ENCODE measurements at places on chromosomes 11 and 22.

GRCh38 chr11:57203359-57203758 lies 21.6 kb downstream of the LRRC55 start:
- no peak for DNase-seq

GRCh38 chr11:103773537-103773936 lies 262.9 kb upstream of the DDI1 start:
- DNase-seq: no peak

DNA sequence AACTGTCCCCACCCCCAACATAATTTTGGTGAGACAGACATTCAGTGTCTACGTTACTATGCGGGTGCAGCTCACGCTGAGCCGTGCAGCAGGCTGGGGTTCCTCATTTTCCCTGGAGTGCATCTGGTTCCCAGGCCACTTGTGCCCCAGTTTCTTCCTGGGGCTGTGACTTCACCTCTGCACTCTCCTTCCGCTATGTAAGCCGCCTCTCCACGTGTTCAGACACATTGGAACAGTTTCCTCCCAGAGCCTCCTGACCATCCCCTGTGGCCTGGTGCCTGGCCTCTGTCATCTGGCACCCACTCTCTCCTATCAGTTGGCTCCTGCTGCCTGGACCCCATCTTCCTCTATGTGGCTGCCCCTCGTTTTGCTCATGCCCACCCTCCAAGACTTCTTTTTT lies 46.2 kb upstream of the A4GALT start:
- DNase-seq: no peak

- DNase-seq: no peak
Measured at GRCh38 chr11:456533-456932, 6.5 kb downstream of the PTDSS2 start.

GRCh38 chr11:44899959-44900358 lies 50.7 kb downstream of the TP53I11 start:
- no peak for DNase-seq

- no peak for DNase-seq
Measured at GRCh38 chr11:119337581-119338317, 2.9 kb downstream of the C1QTNF5 start.

DNA sequence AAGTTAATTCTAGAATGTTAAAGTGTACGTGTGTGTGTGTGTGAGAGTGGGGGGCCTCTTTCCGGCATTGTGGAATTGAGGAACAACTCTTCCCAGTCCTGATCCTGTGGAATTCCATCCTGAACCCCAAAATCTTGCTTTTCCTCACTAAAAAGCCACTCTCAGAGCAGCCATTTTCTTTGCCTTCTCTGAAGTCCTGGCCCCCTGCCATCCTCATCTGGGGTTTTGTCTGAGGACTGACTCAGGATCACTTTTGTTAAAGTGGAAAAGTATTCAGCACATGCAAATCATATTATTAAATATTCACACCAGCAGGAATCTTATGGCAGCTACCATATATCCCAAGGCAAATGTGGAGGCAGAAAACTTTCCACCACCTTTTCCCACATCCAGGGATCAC lies 3.8 kb downstream of the SCN4B start:
- DNase-seq: no peak

- DNase-seq: no peak
Measured at GRCh38 chr11:33557201-33557600, 143.4 kb downstream of the C11orf91 start.

GRCh38 chr11:8038811-8039529 lies 42.0 kb upstream of the TUB start:
- DNase-seq: no peak

- no peak for DNase-seq
Measured at GRCh38 chr22:22579869-22580604, 21.0 kb upstream of the PRAME start.

- no peak for DNase-seq
Measured at GRCh38 chr11:112637076-112637475, 324.1 kb upstream of the NCAM1 start.

DNA sequence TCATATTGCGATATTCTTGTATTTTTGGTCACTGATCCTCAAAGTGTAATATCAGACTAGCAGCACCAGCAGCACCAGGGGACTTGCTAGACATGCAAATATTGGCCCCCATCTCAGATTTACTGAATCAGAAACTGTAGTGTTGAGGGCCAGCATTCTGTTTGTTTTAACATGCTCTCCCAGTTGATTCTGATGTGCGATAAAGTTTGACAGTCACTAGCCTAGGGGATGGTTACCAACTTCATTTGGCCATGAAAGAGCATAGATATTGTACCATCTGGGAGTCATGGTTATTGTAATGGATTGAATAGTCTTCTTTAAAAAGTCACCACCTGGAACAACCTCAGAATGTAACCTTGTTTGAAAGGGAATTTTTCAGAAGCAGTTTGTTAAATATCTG lies 1090.4 kb upstream of the RAG2 start:
- DNase-seq: no peak

DNA sequence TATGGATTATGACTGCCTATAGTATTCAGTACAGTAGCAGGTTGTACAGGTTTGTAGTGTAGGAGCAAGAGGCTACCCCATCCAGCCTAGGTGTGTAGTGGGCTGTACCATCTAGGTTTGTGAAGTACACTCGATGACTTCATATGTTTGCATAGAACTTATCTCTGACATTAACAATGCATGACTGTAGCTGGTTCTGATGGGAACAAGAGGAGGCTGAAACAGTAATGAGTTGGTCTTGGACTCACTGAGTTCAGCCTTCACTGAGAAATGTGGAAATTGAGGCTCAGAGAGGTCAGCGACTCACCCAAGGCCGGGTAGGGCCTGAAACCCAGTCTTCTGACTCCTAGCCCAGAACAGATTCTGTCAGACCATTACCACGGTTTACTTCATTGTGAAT lies 13.0 kb downstream of the MYO7A start:
- DNase-seq: no peak

DNA sequence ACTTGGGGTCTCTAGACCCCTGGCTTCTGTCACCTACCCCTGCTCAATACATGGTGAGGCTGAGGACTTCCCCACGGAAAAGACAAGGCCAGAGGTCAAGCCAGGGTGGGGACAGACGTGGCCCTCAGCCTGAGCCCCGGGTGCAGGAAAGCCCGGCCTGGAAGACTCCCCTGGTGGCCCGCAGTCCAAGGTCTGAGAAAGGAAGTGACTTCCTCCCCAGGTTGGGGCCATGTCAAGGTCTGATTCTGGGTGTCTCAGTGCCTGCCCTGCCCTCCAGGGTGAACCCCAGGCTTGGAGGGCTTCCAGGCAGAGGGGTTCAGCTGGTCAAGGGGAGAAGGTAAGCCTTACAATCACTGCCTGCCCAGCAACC lies 3.9 kb downstream of the CTSD start:
- DNase-seq: no peak

DNA sequence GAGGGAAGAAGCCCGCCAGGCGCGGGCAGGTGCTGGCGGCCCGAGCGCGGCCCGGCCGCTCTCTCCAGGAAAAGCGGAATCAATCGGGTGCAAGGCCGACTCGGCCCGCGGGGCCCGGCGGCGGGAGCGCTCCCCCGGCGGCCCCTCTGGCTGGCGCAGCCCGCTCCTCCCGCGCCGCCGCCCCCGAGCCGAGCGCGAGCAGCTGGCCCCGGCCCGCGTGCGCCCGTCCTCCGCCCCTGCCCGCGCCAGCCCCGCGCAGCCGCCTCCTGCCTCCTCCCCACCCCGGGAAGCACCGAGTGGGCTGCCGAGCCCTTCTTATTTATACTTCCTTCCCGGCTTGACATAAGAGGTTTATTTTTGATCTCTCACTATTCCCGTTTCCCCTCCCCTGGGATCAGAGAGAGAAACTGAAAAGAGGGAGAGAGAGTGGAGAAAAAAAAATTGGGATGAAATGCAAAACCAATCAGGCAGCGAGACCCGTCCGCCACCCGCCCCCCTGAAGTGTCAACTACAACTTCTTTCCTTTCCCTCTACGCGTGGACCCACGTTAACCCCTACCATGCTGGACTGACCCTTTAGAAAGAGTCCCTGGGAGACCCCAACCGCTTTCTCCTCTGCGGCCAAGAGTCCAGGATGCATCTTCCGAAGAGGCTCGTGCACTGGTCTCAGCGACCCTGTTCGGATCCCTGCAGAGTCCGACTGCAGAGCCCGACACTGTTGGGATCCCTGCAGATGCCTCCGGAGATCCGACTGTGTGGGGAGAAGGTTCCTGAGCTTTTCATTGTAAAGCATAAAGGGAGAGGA lies at the start of gene ADAMTS8:
Gene ADAMTS8, minus strand, starts transcription at position 294 of the 804 bp plus-strand sequence. CDS start 323 bp downstream, outside the sequence.
- no peak for DNase-seq

DNA sequence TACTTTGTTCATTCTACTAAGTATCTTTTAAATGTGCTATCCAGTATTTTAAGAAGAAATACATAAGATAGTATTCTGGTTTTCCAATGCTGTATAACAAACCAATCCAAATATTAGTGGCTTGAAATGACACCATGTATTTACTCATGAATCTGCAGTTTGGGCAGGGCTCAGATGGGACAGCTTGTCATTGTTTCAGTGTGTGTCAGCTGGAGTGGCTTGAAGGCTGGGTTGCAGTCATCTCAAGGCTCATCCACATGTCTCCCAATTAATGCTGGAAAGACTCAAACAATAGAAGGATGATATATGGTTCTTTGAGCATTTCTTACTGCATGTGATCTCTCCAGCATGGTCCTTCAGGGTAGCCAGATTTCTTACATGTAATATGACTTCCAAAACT lies 146.2 kb downstream of the ARHGAP42 start:
- DNase-seq: no peak

GRCh38 chr11:93689240-93689639 lies 27.8 kb downstream of the CEP295 start:
- DNase-seq: no peak

DNA sequence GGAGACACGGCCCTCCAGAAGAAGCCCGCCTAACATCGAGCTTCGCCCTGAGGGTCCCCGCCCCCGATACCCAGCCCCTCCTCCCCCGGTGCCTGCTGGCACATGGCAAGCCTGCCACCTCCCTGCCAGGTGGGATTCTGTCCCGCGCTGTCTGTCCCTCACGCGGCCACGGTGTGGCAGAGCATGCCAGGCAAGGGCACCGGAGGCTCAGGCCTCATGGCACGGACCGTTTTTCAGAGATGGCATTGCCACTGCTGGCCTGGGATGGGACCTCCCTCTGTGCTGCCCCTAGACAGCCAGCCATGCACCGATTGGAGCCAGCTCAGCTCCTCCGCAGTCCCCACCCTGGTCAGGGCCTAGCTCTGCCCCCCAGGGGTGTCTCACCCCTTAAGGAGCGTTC lies 19.4 kb downstream of the MRPL23 start:
- DNase-seq: no peak

DNA sequence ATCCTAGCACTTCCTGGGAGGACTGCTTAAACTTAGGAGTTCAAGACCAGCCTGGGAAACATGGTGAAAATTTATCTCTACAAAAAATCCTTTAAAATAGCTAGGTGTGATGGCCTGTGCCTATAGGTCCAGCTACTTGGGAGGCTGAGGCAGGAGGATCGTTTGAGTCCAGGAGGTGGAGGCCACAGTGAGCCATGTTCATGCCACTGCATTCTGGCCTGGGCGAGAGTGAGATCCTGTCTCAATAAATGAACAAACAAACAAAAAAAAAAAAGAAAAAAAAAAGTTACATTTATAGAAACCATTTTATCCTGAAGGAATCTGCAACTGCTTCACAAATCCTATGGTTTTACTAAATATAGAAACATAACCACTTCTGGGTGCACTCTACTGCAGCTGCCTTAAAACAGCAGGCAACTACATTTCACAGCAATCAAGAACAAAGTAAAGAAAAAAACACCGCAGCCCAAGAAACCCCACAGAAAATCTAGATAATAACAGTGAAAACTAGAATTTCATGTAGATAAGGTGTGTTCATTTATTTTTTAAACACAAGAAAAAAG lies 75.9 kb upstream of the GAB2 start:
- no peak for DNase-seq

GRCh38 chr22:50112151-50113118 lies 22.6 kb downstream of the MOV10L1 start:
- no peak for DNase-seq

DNA sequence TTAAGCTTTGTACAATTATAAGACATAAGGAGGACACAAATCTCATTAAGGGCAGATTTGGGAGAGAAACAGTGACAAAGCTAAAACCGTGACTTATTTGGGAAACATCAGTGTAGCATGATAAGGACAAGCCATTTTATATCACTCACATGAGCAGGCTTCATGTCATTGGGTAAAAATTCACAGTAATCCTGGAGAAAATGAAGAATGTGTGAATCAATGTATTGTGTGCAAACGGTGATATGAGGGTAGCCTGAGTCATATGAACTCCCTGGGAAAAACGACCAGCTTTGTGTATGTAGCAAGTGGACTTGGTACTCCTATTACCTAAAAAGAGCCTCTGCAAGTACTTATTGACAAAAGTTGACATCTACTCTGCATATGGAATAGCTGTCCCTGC lies 6.0 kb upstream of the TRIM34 start:
- no peak for DNase-seq

- no peak for DNase-seq
Measured at GRCh38 chr22:19578180-19579004, 54.2 kb upstream of the CLDN5 start.

- no peak for DNase-seq
Measured at GRCh38 chr22:30829901-30830550, 135.4 kb downstream of the OSBP2 start.

- DNase-seq: no peak
Measured at GRCh38 chr22:17549183-17549582, 14.1 kb upstream of the SLC25A18 start.

GRCh38 chr11:73402834-73403185 lies 26.6 kb downstream of the RELT start:
- DNase-seq: no peak

DNA sequence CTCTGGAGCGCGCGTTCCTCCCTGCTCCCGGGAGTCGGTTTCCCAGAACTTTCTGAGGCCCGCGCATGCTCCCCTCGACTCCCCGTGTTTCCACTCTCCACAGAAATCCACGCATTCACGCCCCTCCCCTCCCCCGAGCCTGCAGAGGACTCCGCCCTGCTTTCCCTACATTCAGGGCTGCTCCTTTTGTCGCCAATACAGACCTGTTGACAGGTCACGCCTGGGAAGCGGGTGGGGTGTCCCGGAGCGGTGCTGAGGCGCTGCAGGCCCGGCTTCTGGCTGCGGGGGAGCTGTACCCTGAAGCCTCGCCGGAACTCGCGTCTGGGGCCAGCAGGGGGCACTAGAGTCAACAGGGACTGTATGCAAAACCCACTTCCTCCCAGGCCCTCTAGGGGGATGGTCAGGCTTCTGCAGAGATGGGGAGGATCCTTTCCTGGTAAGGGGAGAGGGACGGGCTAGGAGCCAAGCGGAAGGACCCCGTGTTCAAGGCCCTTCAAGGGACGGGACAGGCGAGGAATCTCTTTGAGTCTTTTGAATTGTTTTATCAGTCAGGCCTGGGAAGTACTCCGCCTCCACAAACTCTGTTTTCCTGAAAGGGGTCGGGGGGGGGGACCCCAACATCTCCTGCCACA lies at the start of gene PRAME:
Gene PRAME, minus strand, starts transcription at position 294 of the 632 bp plus-strand sequence. CDS start 2,433 bp downstream, outside the sequence.
- peak; percentile 1 for DNase-seq

GRCh38 chr11:129700701-129701100 lies 114.9 kb upstream of the TMEM45B start:
- no peak for DNase-seq

- no peak for DNase-seq
Measured at GRCh38 chr11:8352103-8352875, 88.6 kb upstream of the LMO1 start.

DNA sequence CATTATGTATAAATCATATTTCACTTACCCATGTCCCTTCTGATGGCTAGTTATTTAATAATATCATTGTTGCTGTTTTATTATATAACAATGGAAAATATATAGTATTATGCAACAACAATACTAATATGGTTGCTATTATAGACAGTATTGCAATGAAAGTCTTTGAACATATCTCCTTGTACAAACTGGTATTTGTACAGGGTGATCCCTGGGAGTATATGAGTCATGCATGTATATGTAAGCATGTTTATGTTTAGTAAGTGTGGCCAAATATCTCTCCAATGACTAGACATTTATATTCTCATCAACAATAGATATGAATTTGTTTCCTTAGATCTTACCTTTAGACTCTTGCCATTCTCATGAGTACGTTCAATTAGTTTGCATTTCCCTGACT lies 55.9 kb downstream of the KCNC1 start:
- DNase-seq: no peak
